ENCODE measurements at places on chromosomes 5 and 9.

- H3K36me3 ChIP-seq: no peaks in the 10 kb centered on the region
- peaks cover 11% of the 10 kb centered on the region for H3K4me1 ChIP-seq
- peak; percentile 30 for DNase-seq
- H3K27ac ChIP-seq: no peak within 1 kb of the TSS
These were observed at the start of gene ELOVL7 for GRCh38 chr5:60843936-60844905. Gene ELOVL7, minus strand, starts transcription at chr5:60844269. Its CDS starts 56,872 bp downstream, at chr5:60787397.

GRCh38 chr5:72494623-72495124 is 12.5 kb downstream of the ZNF366 start:
- no peak overlapping the region for H3K27ac ChIP-seq
- H3K4me1 ChIP-seq: peaks cover 7% of the 10 kb centered on the region
- no peaks in the 10 kb centered on the region for H3K27me3 ChIP-seq
- no peak for DNase-seq
- no peaks in the 10 kb centered on the region for H3K36me3 ChIP-seq

- no peaks in the 10 kb centered on the region for H3K27me3 ChIP-seq
- no peaks in the 10 kb centered on the region for H3K36me3 ChIP-seq
- peaks cover 2% of the 10 kb centered on the region for H3K4me1 ChIP-seq
- DNase-seq: peak; percentile 8
- no peak overlapping the region for H3K27ac ChIP-seq
These were observed 47.9 kb downstream of the RNF180 start for GRCh38 chr5:64213531-64213930.

DNA sequence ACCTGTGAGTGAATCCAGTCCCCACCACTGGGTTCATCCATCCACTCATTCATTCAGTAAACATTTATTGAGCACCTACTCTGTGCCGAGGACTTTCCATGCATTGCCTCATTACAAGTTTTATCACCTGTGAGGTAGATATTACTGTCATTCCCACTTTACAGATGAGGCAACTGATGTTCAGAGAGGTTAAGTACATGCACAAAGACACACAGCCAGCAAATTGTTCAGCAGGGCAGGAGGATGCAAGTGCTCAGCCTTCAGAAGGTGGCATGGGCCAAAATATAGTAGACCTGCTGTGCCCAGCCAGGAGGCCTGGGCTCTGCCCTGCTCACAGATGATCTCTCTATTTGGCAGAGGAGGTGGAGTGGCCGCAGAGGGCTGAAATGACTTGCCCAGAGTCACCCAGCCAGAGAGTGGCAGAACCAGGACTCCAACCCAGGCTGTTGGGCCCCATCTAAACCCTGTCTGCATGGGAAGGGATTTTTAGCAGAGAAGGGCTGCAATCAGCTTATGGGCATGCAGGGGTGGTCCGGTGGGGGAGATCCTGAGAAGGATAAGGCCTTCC is 7.6 kb upstream of the NEURL1B start:
- peaks cover 10% of the 10 kb centered on the region for H3K4me1 ChIP-seq
- no peaks in the 10 kb centered on the region for H3K36me3 ChIP-seq
- no peak overlapping the region for H3K4me3 ChIP-seq
- DNase-seq: no peak
- peaks cover 3% of the 10 kb centered on the region for H3K27me3 ChIP-seq

DNA sequence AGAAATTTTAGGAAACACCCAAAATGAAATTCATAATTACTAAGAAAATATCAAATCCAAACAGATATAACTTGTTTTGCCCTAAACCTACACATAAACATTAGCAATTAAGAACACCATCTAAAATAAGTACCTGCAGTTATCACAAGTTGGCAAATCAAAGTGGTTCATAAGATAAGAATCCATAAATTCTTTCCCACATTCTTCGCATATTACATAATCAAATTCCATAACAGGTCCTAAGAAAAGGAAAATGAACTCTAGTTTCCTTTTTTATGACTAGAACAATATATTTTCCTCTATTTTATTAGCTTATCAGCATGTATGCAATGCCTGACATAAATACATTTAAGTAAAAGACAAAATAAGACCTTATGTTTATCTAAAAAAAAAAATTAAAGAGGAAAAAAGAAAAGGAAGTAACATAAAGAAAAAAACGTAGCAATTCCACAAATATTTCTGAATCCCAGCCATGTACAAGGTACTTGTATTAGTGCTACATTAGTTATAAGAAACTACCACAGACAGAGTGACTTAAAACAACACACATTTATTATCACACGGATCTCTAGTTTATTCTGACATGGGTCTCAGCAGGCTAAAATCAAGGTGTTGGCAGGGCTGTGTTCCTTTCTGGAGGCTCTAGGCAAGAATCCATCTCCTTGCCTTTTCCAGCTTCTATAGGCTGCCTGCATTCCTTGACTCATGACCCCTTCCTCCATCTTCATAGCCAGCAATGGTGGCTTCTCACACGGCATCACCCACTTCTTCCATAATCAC is 7.5 kb downstream of the XPA start:
- DNase-seq: no peak
- no peaks in the 10 kb centered on the region for H3K27me3 ChIP-seq
- no peak overlapping the region for H3K4me3 ChIP-seq
- H3K4me1 ChIP-seq: no peaks in the 10 kb centered on the region

DNA sequence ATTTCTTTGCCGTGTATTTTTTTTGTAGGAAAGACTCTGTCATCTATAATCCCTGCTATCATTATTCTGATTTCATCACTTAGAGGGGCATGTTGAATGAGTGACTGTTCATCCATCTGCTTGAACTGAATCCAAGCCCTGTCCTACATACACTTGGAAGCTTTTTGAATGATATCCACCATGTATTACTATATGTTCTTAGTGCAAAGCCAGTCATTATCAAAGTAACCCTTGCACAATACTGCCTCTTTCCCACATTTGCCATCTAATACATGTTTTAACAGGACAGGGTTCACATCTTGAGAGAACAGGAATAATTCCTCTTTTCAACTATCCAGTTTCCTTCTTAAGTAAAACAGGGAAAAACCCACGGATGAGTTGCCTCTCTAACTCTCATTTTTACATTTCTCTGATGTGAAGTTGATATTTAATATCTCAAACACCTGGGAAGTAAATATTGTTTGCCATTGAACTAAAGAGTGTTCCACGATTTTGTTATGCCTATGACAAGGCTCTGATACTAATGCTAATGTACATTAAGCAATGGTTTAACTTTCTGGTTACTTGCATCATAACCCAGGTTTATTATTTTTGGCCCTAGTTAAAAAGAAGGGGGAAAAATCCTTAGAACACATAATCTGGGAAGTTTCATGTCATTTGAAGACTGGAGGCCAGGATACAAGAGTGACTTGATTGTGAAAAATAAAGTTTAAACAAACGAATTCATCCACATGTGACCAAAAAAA is 103.7 kb upstream of the TARS1 start:
- H3K36me3 ChIP-seq: no peaks in the 10 kb centered on the region
- no peak overlapping the region for H3K27ac ChIP-seq
- H3K4me1 ChIP-seq: peaks cover 2% of the 10 kb centered on the region
- H3K4me3 ChIP-seq: no peak overlapping the region
- no peak for DNase-seq
